ENCODE measurements at places on chromosomes 3 and 15.

DNA sequence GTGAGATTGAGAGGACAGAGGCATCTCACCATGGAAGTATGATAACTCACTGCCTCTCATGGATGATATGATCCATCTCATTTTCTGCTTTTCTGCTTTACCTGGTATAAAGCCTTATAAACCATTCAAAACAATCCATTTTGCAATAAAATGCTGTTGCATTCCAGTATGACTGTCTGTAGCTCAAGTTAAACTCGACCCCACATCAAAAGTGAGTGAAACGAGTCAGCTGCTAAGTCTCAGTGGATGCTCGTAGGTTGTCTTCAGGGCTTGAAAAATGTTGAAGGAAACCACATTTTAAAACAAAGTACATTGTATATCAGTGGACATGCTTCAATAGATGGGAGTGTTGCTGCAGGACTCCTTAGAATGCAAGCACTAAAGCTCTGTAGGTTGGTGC, 839.0 kb downstream of the TUSC7 start:
- DNase-seq, result no peak

- DNase-seq, result no peak
Observed at GRCh38 chr3:127053979-127054378, 71.1 kb downstream of the PLXNA1 start.

- DNase-seq, result no peak
Observed at GRCh38 chr15:99247062-99247461, 2.3 kb downstream of the TTC23 start.

- no peak for DNase-seq
Observed at GRCh38 chr3:172530101-172530561, 6.9 kb upstream of the TNFSF10 start.

- no peak for DNase-seq
Observed at GRCh38 chr3:45509038-45509767, 85.3 kb upstream of the LIMD1 start.

GRCh38 chr3:68458581-68458980, 473.8 kb downstream of the TAFA4 start:
- DNase-seq, result no peak

- no peak for DNase-seq
Observed at GRCh38 chr3:72903004-72903403, 15.2 kb downstream of the GXYLT2 start.

- no peak for DNase-seq
Observed at GRCh38 chr3:194482196-194482593, 4.6 kb downstream of the ATP13A3 start.

DNA sequence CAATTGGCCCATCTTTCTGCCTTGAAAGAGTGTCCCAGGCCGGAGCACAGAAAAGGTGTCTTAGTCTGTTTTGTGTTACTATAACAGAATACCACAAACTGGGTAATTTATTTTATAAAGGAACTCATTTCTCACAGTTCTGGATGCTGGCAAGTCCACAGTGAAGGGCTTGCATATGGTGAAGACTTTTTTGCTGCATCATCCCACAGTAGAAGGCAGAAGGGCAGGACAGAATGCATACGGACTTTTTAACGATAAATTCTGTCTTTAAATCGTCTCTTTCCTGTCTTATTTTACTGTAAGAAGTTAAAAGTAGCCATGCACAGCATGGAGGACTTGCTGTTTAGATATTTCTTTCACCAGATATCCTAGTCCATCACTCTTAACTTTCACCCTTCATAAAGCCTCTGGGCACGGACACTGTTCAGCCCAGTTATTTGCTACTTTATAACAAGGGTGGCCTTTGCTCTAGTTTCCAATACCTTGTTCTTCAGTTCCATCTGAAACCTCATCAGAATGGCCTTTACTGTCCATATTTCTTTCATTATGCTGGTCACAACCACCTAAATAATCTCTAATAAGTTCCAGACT, 10.3 kb upstream of the EIF1B start:
- DNase-seq, result no peak

DNA sequence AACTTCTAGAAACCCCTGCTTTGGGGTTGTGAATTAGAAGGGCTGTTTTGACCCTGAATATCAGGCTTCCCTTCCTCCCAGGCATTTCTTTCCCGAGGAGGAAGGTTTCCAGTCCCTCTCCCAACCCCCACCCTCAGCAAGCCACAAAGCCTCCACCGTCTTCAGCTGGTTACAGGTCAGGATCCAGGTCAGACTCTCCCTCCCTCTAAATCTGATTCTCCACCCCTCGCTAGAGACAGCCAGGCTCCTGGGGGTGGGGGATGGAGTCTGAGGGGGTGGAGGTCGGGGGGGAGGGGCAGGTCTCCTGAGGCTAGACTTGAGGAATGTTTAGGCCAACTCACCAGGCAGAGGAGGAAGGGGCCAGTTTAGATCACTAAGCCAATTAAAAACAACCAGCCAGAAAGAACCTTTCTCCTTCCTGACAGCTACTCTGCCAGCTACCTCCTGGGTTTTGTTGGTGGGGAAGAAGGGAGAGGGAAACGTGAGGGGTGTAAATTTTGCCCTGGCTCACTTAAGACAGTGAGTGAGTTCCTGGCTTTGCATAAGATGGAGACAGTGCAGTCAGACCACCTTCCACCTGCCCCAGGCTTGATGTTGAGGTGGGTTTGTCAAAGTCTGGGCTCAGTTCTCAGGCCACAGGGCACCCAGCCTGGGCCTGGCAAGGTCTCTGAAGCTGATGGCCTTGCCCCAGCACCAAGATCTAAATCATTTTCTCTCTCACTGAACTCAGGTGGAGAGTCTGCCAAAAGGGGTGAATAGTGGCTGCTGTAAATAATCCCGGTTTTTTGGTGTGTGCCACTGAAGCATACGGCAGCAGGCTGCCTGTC, 19.5 kb downstream of the BMF start:
- DNase-seq, result no peak

DNA sequence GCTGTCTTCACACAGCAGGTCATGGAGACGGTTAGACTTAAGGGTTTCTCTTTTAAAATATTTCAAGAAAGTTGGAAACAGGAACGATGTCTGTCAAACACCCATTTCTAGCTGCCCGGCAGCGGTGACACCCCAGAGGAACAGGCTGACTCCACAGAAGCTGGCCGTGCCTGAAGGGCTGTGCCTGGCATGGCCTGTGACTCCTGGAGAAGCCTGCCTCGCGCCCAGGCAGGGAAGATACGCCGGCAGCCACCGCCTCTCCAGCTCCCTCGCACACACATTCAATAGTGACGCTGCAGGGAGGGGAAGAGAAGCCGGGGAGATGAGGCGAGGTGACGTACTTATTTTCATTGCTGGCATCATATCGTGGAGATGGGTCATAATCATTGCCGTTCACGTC, 59.9 kb downstream of the PCSK6 start:
- DNase-seq, result no peak

GRCh38 chr15:69731081-69731330, 278.4 kb downstream of the RPLP1 start:
- DNase-seq, result no peak

- DNase-seq, result no peak
Observed at GRCh38 chr15:27679203-27679602, 419.9 kb downstream of the OCA2 start.

- no peak for DNase-seq
Observed at GRCh38 chr15:93152951-93153350, 63.9 kb upstream of the RGMA start.

DNA sequence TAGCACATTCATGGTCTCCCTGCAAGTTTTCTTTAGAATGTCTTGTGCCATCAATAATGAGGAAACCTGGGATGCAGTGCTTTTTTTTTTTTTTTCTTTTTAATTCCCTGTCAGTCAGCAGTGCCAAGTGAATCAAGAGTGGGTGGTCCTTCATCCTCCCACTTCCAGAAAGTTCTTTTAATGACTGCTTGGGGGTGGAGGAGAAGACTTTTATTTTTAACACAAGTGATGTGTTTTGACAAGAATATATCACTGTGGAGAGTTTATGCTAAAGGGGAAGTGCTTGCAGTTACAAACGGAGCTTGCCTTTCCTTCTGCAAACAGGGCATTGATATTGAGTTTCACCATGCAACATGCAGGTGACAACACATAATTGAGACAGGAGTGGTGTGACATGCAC, 69.7 kb downstream of the CACNA2D3 start:
- DNase-seq, result no peak

- DNase-seq, result peak; percentile 22
Observed at GRCh38 chr15:95291898-95292472, 1038.5 kb upstream of the NR2F2 start.

DNA sequence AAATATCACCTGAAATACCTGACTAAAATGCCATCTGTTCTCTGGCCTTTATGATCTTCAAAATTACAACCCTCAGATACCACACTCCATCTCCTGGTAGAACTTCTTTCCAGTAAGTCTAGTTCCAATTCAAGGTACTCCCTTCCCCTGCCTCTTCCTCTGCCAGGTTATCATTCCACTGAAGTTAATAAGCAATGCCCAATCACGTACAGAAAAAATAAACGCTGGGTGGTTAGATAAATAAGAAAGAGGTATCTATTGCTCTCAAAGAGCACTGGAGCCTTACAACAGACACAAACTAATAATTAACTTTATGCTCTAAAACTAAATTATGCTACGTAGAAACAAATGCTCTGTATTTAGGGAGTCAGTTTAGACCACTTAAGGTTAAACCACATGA, 112.5 kb downstream of the MYO9A start:
- no peak for DNase-seq

GRCh38 chr15:100096700-100097099, 245.1 kb downstream of the ADAMTS17 start:
- DNase-seq, result no peak

- DNase-seq, result peak; percentile 78
Observed at GRCh38 chr15:58988006-58988785, 733 bp downstream of the RNF111 start.

GRCh38 chr3:5787861-5788488, 600.5 kb downstream of the EDEM1 start:
- no peak for DNase-seq

DNA sequence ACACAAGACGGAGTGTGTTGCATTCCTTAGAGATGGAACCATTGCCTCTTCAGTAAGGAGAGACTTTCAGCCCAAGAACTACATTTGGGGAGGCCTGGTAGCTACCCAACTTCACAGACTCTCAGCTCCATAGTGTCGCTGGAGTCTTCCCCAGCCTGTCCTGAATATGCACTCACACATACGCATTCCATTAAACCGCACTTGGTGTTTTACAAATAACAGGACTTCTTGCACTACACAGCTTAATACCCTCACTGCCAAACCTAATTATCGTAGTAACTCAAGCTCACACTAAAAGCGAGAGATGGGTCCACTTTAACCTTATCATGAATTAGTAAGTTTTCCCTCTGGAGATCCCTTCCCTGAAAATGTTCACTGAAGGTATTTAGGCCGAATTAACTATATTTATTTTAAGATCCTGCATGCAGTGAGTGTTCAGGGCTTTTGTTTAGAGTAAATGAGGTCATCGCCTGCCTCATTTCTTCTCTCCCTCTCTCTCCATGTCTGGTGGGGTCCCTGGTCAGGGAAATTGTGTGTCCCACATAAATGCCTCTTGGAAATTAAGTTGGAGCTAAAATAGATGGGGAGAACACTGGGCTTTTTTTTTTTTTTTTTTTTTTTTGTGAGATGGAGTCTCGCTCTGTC, 171.9 kb downstream of the FAM43A start:
- no peak for DNase-seq

DNA sequence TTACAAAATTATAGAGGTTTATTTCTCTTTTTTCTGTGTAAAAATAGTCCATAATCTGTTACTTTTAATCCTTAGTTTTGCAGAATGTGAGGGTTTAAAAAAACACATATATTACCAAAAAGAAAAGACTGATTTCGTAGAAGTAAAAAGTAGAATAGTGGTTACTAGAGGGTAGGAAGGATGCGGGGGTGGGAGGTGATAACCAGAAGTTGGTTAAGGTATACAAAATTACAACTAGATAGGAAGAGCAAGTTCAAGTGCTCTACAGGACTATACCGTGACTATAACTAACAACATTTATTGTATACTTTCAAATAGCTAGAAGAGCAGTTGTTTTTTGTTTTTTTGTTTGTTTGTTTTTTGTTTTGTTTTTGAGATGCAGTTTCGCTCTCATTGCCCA, 16.1 kb downstream of the CASR start:
- no peak for DNase-seq

DNA sequence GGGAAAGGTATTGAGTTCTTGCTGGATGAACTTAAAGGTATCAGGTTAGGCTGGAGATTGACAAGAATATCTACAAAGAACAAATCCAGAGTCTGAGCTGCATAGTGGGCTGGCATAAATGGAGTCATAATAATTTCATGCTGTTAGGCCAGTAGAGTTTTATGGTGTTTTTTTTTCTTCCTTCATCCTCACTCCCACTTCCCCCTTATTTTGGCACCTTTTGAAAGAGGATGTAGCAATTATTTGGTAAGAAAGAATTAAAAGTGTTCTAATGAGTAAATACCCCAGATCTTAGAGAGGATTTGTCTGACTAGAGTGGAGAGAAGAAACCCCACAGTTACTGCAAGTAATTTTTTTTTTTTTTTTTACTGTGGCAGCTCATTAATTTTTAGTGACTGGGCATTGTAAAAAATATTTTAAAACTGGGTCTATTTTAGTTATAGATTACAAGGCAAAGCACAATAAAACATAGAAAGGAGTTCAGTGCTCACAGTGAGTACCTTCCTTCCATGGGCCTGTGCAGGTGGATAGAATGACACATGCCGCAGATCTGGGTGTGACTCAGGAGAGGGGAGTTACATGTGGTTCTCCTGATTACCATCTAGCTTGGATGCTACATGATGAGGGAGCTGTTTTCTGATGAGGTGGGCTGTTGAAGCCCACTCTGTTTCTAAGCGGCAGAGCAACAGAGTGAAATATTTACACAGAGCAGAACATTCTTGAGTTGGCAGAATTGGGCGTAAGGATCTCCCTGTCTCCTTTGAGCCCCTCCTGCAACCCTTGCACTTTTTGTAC, 5.3 kb downstream of the EDEM1 start:
- no peak for DNase-seq

DNA sequence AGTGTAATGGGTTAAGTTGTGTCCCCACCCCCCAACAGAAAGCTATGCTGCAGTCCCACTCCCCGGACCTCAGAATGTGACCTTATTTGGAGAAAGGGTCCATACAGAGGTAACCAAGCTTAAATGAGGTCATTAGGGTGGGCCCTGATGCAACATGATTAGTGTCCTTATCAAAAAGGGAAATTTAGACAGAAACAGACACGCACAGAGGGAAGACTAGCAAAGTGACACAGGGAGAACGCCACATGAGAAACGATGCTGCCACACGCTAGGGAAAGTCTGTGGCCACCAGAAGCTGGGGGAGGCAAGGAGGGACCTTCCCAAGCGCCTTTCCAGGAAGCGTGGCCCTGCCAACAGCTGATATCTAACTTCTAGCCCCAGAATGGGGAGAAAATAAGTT, 65.4 kb downstream of the RPN1 start:
- no peak for DNase-seq

Data from germinal center (tissue), 1 donor.